ENCODE measurements at places on chromosomes 4 and X.

- no peak for DNase-seq
Measured at GRCh38 chrX:153561337-153561736, 37.6 kb downstream of the CCNQ start.

DNA sequence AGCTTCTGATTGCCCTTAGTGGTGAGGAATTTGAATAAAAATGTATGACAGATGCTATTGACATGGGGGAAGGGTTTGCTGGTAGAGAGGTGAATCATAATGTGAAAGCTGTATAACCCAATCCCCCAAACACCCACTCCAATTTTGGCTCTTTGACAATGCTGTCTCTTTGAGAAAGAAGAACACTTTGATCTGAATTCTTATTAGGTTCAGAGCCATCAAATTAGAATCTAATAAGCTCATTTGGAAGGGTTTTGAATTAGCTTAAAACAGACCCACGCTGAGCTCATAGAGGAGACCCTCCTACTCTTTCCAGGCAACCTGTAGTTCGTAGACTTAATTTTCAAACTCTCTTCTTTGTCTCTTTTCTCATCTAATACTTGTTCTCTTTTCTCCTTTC, 416.6 kb upstream of the ARX start:
- DNase-seq, result no peak

DNA sequence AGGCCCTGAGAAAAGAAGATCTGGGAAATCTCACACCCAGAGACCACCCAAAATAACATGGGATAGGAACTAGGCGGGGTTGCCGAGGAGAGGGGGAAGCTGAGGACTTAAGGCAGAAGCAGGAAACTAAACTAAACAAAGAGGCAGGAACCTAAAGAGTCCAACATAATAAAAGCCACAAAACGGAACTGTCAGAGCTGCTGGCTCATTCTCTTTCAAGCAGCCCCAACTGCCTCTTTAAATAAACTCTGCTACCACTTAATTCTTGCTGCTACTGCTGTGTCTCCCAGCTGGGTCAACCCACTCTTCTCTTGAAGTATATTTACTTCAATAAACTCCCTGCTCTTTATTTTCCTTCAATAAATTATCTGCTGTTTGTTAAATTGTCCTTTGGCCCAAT, 44.5 kb downstream of the MAGEB16 start:
- DNase-seq, result no peak

GRCh38 chrX:137052643-137053235, 18.9 kb upstream of the GPR101 start:
- no peak for DNase-seq

GRCh38 chr4:168565130-168565529, 68.3 kb downstream of the PALLD start:
- DNase-seq, result no peak

DNA sequence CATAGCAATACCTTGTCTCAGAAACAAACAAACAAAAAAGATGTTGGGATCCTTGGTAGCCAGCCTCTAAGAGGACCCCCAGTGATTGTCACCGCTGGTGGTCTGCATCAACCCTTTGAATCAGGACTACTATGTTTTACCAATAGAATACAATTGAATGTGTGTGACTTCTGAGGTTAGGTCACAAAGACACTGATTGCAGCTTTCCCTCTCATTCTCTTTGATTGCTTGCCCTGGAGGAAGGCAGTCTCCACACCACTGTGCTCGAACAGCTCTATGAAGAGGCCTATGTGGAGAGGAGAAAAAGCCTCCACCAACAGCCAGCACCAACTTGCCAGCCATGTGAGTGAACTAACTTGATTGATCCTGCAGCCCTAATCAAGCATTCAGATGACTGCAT, 2.8 kb upstream of the SMIM14 start:
- no peak for DNase-seq

Data from stimulated activated CD8-positive, alpha-beta memory T cell treated with anti-CD3 and anti-CD28 coated beads, Interleukin-2, amount 100 ng/mL, for 1 hour (primary cell).